ENCODE measurements at places on chromosomes 4 and X. TPM values are rescaled to one million over a fixed set of nuclear protein-coding genes. Genes with fewer than 3 reads are reported as not detected.

MAMLD1 gene
- 2.9 TPM for polyA plus RNA-seq

DNA sequence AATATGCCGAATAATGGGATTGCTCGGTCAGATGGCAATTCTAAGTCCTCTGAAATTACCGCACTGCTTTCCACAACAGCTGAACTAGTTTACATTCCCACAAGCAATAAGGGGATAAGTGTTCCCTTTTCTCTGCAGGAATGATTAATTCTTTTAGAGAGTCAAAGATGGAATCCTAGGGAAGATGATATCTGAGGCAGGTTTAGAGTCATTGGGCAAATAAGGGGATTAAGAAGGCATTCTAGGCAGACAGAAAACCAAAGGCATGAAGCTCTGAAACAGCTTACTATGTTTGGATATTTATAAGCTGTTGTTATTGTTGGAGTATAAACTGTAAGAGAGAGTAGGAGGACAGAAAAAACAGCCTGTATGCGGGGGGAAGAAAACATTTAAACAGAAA lies 85.7 kb downstream of the TET2 start:
- H3K4me3 ChIP-seq: no peak overlapping the region
- peaks cover 8% of the 10 kb centered on the region for H3K36me3 ChIP-seq
- no peak for DNase-seq
- H3K27ac ChIP-seq: no peak overlapping the region
- peaks cover 9% of the 10 kb centered on the region for H3K4me1 ChIP-seq

MAGEE1 gene
- 0.57 TPM for polyA plus RNA-seq

CT45A2 gene
- polyA plus RNA-seq: not detected

SRPX2 gene
- 14.5 TPM for polyA plus RNA-seq

GRCh38 chr4:85741921-85742591 lies 267.1 kb downstream of the ARHGAP24 start:
- no peaks in the 10 kb centered on the region for H3K36me3 ChIP-seq
- H3K27me3 ChIP-seq: no peaks in the 10 kb centered on the region

- H3K4me3 ChIP-seq: no peak overlapping the region
- H3K36me3 ChIP-seq: no peaks in the 10 kb centered on the region
- H3K4me1 ChIP-seq: no peaks in the 10 kb centered on the region
- no peak for DNase-seq
Measured at GRCh38 chr4:175947117-175947722, 118.4 kb upstream of the WDR17 start.

GRCh38 chr4:78923464-78924312 lies 15.6 kb downstream of the PAQR3 start:
- no peak overlapping the region for H3K27ac ChIP-seq
- H3K36me3 ChIP-seq: peaks cover 67% of the 10 kb centered on the region
- DNase-seq: no peak
- H3K4me1 ChIP-seq: no peaks in the 10 kb centered on the region

GRCh38 chr4:37805091-37805490 lies 21.4 kb upstream of the PGM2 start:
- DNase-seq: no peak
- no peaks in the 10 kb centered on the region for H3K4me1 ChIP-seq
- no peak overlapping the region for H3K4me3 ChIP-seq
- no peaks in the 10 kb centered on the region for H3K36me3 ChIP-seq
- H3K27ac ChIP-seq: no peak overlapping the region

- H3K36me3 ChIP-seq: no peaks in the 10 kb centered on the region
- DNase-seq: no peak
- no peak overlapping the region for H3K4me3 ChIP-seq
- no peaks in the 10 kb centered on the region for H3K4me1 ChIP-seq
Measured at GRCh38 chr4:101599620-101600019, 190.9 kb upstream of the BANK1 start.

DNA sequence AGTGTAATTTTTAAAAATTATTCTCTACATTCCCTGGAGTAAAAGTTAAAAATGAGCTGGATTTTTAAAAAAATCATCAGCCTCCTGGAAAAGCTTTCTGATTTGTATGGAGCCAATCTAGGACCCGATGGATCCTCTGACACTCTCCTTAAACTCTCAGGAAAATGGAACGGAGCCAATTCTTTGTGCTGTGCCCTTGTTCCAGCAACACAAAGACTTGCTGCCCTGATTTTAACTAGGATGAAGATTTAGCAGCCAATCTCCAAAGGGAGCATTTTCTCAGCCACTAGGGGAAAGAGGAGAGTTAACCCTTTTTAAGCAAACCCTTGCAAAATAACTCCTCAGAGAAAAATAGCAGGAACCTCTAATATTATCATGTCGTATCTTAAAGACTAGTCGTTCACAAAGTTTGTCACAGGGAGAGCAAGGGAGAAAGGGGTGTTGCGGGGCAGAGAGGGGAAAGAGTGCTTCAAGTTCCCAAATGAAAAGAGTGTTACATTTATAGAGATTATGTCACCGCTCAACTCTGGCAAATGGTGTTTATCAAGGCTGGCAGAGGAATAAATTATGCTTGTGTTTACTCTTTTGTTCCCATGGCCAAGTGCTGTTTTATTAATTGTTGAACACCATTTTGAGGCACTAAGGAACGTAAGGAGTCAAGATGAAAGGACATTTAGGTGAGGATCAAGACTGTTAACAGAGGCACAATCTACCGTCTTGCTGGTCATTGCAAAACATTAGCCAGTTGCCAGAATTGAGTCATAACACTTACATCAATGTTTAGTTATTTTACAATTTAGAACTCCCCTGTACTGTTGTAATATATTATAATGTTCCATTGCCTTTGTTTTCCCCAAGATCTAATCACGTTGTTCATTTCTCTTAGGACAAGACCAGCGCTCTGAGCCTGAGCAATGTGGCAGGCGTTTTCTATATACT lies 250.7 kb downstream of the THOC2 start:
- no peak overlapping the region for H3K4me3 ChIP-seq
- H3K4me1 ChIP-seq: no peaks in the 10 kb centered on the region
- no peaks in the 10 kb centered on the region for H3K27me3 ChIP-seq
- no peaks in the 10 kb centered on the region for H3K36me3 ChIP-seq
- no peak overlapping the region for H3K27ac ChIP-seq

DNA sequence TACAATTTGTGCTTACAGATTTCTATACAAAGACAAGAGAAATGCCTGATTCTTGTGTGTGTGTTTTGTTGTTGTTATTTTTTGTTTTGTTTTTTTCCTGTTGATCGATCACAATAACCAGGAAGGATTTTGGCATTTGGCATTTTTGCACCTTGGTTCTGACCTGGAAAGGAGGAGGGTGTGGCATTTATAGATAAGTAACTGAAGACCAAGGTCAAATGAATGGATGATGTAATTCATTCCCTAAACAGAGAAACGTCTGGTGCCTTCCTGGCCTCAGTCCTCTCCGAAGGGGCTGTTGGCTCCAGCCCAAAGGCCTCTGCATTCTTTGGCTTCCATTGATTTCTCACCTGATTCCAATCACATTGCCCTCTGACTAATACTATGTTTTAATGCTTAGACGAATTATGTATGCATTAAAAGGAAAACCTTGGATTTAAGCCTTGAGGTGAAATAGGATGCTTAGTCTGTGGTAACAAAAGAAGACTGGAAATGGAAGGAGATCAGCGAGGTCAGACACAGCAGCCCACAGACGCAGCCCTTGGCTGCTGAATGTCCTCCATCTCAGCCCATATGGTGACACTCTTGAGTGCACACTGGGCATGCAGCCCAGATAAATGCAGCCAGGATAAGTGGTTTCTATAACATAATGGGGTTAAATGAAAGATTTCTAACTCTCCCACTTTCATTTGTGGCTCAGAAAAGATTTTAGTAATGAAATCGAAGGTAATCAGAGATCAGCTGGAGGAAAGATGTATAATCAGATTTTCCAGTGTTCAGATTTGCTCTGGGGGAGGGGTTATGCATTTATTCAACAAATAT lies 60.5 kb upstream of the TRIM2 start:
- no peaks in the 10 kb centered on the region for H3K36me3 ChIP-seq
- peak overlapping the region; percentile 55 for H3K4me3 ChIP-seq
- peak overlapping the region; percentile 98 for H3K27ac ChIP-seq
- peak; percentile 82 for DNase-seq
- H3K27me3 ChIP-seq: no peaks in the 10 kb centered on the region

F9 gene
- polyA plus RNA-seq: not detected

DNA sequence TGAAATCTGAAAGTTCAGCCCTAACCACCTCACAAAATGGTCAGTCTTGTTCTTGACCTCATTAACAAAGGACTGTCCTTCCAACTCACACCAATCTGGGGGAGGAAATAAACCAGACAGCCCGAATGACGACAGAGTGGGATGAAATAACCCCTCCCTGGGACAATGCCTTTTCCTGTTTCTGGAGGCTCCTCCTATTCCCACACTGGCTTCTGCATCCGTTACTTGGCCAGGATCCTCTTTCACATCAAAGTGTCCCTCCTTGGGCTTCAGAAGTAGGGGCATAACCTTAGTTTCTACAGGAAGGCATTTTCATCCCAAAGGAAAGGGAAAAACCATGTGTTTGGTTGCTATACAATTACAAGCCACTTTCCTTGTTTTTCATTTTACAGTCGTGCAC lies 59.8 kb upstream of the RPL34 start:
- H3K4me1 ChIP-seq: no peaks in the 10 kb centered on the region
- H3K27ac ChIP-seq: no peak overlapping the region
- DNase-seq: no peak

DNA sequence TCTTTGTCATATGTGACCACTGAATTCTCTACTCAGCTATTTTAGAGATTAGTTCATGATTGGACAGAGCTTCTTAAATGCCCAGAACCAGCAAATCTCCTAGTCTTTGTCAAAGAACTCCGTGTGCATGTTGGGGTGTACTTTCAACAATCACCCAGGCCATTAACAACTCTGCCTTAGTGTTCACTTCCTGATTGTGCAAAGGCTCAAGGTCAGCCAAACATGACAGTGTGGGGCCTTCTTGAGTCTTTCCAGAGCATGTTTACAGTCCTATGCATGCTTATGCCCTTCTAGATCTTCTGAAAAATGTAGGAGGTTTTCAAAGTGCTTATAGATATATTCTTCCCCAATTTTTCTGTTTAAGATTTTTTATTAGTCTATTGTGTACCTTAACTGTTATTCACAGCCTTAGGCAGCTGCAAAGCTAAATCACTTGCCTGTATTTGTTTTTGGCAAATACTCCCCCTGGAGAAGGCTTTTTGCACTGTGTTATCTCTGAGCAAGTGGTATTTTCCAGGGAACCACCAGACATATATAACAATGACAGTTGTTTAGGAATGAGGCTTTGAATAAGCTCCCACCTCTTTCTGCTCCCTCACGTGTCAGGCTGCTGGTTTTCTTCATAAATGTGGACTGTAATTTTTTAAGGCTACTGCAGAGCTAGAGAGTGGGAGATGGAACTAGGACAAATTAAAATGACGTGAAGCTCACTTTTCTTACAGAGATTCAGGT lies 24.0 kb upstream of the DRP2 start:
- no peaks in the 10 kb centered on the region for H3K27me3 ChIP-seq
- H3K27ac ChIP-seq: no peak overlapping the region
- H3K36me3 ChIP-seq: no peaks in the 10 kb centered on the region
- no peak overlapping the region for H3K4me3 ChIP-seq

DNA sequence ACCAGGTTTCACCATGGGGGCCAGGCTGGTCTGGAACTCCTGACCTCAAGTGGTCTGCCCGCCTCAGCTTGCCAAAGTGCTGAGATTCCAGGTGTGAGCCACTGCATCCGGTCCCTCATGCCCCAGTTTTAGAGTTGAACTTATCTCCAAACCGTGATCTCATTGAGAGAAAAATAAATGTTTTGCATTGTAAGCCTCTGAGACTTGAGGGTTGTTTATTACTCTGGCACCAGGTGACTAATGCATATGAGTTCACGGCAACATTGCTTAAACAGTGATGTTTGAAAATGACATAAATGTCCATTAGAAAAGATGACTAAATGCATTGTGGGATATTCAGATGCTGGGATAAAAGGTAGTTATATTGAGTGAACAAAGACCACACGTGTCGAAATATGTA lies 22.9 kb upstream of the FAT1 start:
- no peaks in the 10 kb centered on the region for H3K27me3 ChIP-seq
- H3K36me3 ChIP-seq: no peaks in the 10 kb centered on the region
- no peak overlapping the region for H3K27ac ChIP-seq
- no peak overlapping the region for H3K4me3 ChIP-seq

DNA sequence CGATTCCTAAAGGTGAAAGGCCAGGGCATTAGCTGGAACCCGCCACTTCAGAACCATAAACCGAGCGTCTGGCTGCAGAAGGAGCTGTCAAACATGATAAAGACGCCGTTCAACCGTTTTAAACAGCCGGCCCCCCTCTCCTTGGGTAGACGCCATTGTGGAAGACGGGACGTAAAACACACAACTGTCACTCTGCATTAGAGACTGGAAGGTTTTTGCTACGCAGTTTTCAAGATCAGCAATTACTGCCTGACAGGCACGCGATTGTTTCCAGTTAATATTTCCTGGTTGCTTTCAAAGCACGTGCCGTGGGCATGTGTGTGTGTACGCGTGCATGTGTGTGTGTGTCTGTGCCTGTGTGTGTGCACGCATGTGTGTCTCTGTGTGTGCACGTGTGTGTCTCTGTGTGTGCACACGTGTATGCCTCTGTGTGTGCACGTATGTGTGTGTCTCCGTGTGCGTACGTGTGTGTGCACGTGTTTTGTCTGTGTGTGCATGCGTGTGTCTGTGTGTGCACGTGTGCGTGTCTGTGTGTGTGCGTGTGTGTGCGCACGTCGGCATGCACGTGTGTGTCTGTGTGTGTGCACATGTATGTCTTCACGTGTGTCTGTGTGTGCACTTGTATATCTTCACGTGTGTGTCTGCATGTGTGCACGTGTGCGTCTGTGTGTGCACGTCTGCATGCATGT lies 48.8 kb downstream of the SHOX start:
- H3K27me3 ChIP-seq: no peaks in the 10 kb centered on the region
- H3K36me3 ChIP-seq: no peaks in the 10 kb centered on the region
- H3K4me3 ChIP-seq: no peak overlapping the region
- no peaks in the 10 kb centered on the region for H3K4me1 ChIP-seq
- no peak overlapping the region for H3K27ac ChIP-seq

- H3K4me1 ChIP-seq: no peaks in the 10 kb centered on the region
- H3K27ac ChIP-seq: no peak overlapping the region
- H3K27me3 ChIP-seq: no peaks in the 10 kb centered on the region
- peak overlapping the region; percentile 64 for H3K4me3 ChIP-seq
Measured at GRCh38 chr4:40628888-40629287, 776 bp downstream of the RBM47 start.

DNA sequence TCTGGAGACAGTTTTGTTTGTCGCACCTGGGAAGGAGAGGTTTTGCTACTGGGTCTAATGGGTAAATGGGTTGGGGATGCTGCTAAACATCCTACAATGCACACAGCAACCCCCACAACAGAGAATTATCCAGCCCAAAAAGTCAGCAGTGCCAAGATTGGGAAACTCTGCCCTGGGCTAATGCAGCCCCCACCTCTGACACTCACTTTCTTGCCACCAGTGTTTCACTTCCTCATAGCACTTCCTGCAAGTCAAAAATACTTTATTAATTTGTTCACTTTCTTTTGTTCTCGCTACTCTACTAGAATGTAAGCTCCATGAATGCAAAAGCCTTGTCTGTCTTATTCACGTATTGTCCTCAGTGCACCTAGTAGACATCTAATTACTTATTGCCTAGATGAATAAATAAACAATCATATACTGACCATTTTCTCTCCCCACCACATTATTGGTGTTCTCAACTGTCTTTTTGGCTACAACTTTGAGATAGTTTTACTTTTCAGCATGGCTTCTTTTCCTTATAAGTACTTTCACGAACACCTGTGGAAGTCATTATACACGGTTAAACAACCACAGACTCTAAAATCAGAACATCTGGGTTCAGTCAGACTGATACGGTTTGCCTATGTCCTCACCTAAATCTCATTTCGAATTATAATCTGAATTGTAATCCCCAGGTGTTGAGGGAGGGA lies 82.0 kb upstream of the PITX2 start:
- no peaks in the 10 kb centered on the region for H3K4me1 ChIP-seq
- H3K27ac ChIP-seq: no peak overlapping the region
- no peak overlapping the region for H3K4me3 ChIP-seq
- H3K36me3 ChIP-seq: no peaks in the 10 kb centered on the region

GRID2 gene
- polyA plus RNA-seq: 0.08 TPM

NLGN3 gene
- 5.3 TPM for polyA plus RNA-seq

All from SK-N-SH (cell line).